ENCODE measurements at places on chromosomes 16 and 17.

GRCh38 chr17:43881758-43882505 is 25.4 kb downstream of the MPP2 start:
- DNase-seq: no peak

GRCh38 chr17:1779571-1780131 is 17.8 kb downstream of the SERPINF1 start:
- no peak for DNase-seq

DNA sequence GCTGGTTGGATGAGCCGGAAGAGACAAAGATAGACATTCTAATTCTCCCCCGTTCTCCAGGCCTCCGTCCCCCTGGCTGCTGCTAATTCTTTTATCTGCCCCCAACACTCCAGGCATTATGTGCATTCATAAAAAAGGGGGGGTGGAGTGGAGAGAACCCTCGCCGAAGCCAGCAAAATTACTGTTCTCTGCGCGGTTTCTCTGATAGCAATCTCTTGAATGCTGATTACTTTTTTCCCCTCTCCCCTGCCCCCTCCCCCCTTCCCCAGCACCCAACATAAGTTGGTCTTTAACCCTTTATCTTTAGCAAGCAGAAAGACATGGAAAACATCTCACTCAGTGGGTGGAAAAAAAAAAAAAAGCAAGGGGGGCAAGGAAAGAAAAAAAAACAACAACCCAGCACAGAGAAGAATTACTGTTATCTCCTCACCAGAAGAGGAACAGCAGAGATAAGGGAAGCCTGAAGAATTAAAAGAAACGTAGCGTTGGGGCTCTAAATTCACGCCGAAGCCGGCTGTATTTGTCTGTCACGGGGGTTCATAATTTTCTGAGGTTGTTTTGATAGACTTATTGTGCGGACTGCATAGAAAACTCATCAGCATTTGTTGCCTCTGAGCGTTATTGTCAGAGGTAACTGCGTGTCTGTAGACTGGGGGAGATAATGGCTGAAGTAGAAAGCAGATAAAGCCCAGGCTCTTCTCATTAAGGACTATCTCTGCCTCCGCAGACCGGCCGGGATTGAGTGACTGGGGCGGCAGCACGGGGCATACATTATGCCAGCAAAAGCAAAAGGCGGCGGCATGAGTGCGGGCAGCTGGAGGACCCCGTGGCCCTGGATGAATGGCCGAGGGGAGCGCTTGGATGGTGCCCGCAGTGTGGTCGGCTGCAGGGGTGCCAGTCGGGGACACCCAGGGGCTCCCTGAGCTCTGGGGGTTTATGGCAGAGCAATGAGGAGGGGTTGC is 126.9 kb downstream of the MRM1 start:
- no peak for DNase-seq

- DNase-seq: no peak
Observed at GRCh38 chr17:75267153-75267410, 3.9 kb downstream of the MIF4GD start.

Measured in stimulated activated CD4-positive, alpha-beta T cell treated with anti-CD3 and anti-CD28 coated beads, Interleukin-4, amount 100 ng/mL, for 48 hours (primary cell).